ENCODE measurements at places on chromosomes 1 and 21.

GRCh38 chr1:200985481-200985880 lies 38.0 kb downstream of the KIF21B start:
- DNase-seq: no peak

GRCh38 chr1:21952786-21953520 lies 15.8 kb upstream of the HSPG2 start:
- DNase-seq: no peak

DNA sequence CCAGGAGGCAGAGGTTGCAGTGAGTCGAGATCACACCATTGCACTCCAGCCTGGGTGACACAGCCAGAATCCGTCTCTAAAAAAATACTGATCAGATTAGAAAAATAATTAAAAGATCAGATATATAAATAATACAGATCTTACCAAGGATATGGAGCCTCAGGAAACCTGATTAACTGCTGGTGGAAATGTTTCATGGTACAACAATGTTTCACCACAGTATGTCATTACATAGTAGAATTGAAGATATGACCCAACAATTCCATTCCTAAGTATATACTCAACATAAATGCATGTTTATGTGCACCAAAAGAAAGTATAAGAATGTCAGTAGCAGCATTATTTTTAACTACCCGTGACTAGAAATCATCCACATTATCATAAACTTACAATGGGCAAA lies 41.7 kb downstream of the CD53 start:
- no peak for DNase-seq

GRCh38 chr21:42636520-42637266 lies 16.7 kb upstream of the PDE9A start:
- peak; percentile 47 for DNase-seq

DNA sequence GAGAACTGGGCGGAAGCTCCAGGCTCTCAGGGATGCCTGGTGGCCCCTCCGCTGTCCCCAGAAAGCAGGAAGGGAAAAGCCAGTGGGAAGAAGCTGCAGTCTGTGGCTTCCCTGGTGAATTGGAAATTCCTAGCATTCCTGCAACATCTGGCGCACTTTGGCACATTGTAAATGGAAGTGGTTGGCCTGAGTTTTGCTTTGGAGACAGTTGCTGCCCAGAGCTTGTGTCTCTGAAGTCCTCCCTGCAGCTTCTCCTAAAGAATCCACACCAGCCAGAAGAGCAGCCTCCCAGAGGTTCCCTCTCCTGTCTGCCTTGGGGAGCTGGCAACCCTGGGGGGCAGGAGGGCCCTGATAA lies 48.2 kb downstream of the ARHGEF10L start:
- no peak for DNase-seq

DNA sequence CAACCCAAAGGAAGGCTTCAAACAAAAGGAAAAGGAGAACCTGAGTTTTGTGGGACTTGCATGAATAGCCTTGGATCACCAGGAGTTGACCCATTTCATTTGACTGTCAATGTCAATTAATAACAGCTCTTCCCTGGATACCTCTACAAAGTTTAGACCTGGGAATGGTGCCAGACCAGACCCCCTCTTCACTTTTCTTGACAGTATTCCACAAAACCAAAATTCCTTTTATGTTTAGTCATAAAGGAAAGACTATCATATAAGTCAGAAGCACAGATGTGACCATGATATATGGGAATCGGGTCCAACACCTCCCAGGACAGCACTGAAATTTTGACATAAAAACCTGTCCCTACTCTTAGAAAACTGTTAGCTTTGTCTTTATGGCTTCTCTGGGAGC lies 191.8 kb downstream of the LYPLAL1 start:
- DNase-seq: no peak

GRCh38 chr1:151134396-151134795 lies 12.0 kb downstream of the SEMA6C start:
- no peak for DNase-seq

DNA sequence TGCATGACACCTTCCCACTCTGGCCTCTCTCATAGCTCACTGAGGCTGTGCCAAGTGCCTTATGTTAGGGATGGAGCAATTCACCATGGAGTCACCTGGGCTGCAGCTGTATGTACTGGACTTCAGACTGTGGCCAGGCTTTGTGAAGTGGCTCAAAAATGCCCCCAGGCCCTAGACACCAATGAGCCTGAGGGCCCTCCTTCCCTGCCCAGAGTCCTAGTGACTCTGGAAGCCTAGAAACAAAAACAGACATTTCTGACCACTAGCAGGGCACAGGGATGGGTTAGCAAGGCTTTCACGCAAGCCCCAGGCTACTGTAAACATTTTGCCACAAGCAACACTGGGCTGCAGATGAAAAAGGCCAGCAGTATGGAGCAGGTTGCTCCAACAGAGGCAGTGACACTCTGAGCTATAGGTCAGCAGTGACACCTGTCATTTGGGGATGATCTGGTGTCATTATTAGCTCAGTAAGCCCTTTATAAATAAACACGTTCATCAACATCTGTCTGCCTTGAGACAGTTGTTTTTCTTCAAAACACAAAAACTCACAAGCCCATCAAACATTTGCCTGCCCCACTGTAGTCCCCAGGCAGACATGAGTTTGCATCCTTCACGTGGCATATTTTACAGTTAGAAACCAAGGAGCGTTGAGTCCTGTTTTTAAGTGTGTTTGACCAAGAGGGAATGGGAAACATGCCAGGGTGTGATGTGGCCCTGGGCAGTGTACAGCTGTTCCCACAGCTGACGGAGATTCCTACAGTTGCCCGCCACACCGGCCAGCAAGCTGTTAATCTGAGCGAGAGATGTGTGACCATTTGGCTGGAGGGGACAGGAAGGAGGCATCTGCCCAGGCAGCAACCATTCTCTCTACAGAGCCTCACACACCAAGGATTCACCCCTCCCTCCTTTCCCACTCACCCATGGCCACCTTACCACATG lies 66.8 kb downstream of the KCNN3 start:
- no peak for DNase-seq

DNA sequence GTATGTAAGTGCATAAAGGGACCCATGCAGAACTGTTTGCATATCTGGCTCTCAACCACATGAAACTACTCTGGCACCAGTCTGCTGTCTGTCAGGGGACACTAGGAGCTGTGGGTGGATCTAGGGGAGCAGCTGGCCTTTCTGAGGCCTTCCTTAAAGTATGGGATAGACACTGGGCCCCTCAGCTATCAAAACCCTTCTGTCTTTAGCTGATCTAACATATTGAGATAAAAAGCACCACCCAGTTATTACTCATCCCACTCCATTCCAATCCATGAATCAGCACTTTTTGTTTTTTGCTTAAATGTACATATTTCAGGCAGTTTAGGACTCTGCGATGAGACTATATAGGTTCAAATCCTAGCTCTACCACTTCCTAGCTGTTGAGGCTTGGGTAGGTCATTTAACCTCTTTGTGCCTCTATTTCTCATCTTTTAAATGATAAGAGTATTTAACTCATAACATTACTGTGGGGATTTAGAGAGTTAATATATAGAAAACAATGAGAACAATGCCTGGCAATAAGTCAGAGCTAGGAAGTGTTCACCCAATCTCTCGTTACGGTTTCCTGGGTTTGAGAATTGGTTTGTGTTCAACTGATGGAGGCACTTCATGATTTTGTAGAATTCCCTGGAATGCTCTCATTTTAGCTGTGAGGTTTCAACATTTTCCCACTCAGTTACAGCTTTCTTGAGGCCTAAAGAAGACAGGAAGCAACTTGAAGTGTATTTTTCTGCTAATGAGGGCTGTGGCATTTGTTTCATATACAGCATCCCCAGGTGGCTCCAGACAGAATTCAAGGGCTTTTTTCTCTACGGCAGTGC lies 68.9 kb downstream of the LRIG2 start:
- peak; percentile 18 for DNase-seq

DNA sequence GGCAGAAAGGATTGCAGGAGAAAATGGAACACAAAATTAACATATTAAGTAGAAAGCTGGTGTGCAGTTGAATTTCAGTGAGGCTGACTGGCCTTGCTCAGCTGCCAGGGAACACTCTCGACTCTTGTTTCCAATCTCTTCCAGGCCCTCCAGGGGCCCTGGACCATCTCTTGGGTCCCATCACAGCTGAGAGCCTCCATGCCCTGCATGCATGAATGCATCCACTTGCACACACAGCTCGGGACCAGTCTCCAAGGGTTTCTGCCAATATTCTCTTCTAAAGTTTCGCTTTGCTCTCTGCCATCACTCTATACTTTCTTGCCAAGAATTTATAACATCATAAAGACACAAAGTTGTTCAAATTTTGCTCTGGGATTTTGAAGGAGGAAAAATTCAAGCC lies 200.3 kb downstream of the DSCAM start:
- no peak for DNase-seq

GRCh38 chr1:61539720-61540462 lies 185.1 kb downstream of the TM2D1 start:
- DNase-seq: no peak

GRCh38 chr1:85343213-85343611 lies 66.8 kb upstream of the BCL10 start:
- DNase-seq: no peak

GRCh38 chr1:44857446-44857845 lies 14.4 kb upstream of the PTCH2 start:
- no peak for DNase-seq

DNA sequence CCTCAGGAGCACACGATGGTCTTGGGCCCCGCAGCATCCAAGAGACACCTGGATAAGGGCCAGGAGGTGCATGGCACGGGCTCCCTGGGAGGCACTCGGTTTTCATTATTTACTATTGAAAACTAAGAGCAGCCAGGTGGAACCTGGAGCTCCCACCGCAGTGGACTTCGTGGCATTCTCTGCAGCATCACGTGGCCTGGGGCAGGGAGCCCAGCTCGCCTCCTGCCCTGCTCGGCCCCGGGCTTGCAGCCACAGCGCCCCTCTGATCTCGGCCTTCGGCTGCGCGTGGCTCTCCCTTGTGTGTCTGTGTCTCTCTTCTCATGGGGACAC lies 121.6 kb downstream of the SIK1 start:
- no peak for DNase-seq

DNA sequence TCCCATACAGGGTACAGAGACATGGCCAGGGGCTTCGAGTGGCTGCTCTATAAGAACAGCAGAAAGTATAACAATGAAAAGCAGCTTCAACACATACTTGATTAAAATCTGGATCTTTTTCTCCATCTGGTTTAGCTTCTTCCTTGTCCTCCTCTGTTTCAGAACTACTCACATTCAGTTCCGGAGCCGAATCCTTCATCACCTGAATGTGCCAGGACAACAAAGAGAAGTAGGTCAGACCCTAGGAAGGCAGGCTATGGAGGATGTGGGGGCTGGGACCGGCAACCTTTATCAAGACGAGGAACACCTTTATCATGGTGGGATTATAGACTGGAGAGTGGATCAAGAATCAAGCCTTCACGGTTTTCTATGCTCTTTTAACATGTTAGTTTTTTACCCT lies 32.2 kb upstream of the RAP1GAP start:
- no peak for DNase-seq

- DNase-seq: no peak
These were observed 10.1 kb upstream of the USP24 start for GRCh38 chr1:55225228-55225627.

DNA sequence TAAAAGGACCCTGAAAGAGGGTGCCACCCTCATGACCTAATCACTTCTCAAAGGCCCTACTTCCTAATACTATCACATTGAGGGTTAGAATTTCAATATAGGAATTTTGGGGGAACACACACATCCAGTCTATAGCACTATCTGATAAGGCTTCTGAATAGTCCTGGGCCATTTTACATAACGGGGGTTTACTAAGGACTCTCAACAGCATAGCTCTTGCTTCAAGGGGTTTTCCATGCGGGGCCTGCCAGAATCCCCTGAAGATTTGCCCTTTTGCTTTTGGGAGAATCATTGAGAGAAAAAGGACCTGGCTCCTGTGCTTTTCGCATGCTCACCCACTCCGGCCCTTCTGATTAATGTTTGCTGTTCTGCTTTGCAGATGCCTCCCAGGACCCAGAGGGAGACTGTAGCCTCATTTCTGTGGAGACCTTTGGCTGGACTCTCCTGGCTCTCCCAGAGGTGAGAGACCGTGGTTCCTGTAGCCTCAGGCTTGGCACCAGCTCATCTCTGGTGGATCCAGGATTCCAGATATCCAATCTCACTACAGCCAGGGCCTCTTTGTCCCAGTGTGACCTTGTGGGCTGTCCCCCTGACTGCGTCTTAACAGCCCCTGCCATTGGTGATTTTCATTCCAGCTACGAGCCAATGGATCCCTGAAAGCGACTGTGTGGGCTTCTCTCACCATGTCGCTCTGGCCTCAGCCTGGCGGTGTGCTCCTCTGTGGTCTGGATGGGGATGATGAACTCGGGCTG lies 72.6 kb downstream of the DDR2 start:
- DNase-seq: no peak

GRCh38 chr1:155134880-155135414 lies 705 bp upstream of the SLC50A1 start:
- peak; percentile 82 for DNase-seq

GRCh38 chr1:31482482-31483011 lies 69.5 kb downstream of the SERINC2 start:
- DNase-seq: peak; percentile 59

- no peak for DNase-seq
These were observed 19.7 kb upstream of the SELE start for GRCh38 chr1:169753549-169753948.
